ENCODE measurements at places on chromosomes 3 and 15.

GRCh38 chr3:44337248-44337785 is 1.2 kb upstream of the TCAIM start:
- no peak for DNase-seq

DNA sequence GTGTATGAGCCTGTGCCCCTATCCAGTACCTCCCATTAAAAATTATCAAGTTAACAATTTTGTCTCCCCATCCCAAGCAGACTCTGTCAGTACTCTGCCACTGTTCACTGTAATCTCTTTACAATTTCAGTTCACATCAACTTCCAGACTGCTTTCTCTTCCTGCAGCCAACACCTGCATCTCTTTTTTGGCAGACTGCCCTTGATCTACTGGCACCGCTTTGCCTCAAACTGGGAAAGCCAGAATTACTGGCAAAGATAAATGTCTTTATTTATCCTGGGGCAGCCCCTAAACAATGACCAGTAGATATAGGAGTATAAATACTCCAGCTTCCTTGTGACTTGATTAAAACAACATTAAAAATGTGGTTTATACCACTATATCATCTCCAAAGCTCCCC is 494.1 kb downstream of the ZNF385D start:
- no peak for DNase-seq

GRCh38 chr15:51971032-51971374 is 575 bp downstream of the LEO1 start:
- no peak for DNase-seq

DNA sequence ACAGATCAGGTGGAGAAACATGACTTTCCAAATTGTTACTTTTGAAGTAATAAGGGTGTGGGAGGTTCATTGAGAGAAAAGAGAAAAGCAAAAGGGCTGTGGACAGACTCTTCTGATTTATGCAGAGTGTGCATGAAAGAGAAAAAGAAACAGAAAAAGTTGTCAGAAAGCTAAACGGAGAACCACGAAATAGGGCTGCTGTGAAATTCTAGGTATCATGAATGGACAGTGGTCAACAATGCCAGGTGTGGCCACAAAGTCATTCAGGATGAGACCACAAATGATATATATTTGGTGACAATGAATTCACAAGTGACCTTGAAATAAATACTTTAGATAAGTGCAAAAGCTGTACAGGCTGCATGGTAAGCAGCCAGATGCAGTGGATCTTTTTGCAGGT is 170.1 kb downstream of the IL5RA start:
- no peak for DNase-seq

GRCh38 chr15:59245559-59245958 is 38.9 kb downstream of the LDHAL6B start:
- DNase-seq: no peak

- no peak for DNase-seq
Observed at GRCh38 chr3:42805141-42805821, 991 bp upstream of the HIGD1A start.

- DNase-seq: no peak
Observed at GRCh38 chr3:181458857-181459256, 252.9 kb upstream of the SOX2 start.

DNA sequence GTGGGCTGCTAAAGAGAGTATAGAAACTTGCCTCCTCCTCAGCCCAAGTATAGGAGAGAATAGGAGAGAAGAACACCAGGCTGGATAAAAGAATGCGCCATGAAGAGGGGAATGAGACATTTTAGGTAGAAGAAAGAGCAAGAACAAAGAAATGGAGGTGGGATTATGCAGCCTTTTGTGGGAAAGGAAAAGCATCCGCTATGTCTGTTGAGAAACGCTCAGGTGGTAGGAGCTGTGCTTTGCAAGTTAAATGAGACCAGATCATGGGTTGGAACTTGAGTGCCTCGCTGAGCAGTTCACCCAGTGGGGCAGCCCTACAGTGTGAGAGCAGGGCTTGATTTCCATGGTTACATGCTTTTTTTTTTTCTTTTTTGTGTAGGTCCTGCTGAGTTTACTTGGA is 11.5 kb upstream of the RTP1 start:
- no peak for DNase-seq
